Germinal center (tissue), 1 donor: ENCODE measurements at places on chromosomes 1 and 21.

DNA sequence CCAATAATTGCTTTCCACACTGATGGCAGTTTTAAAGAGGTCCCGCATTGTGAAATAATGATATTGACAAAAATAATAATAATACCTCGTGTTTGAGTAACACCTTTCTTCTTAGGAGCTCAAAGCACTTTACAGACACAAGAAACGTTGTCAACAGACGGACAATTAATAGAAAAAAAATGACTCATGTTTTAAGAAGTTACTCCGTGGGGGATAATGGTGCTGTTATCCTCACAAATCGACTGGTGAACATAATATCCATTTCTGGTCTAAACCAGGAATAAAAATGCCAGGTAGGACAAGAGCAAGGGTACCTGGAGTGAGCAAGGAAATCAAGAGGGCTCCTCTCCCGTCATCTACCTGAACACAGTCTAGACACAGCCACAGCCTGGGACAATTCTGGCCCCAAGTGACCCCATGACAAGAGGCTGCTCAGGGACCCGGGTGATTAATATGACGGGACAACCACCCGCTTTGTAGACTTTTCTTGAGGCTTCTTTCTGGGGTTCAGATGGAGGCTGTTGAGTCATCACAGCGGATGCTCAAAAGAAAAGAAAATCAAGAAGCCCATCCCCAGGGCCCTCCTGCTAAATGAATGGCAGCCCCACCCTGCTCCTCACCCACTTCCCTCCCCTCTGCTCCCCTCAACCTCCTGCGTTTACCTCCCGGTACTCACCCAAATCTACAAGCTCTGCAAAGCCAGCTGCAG lies 146.2 kb upstream of the IRF2BP2 start:
- DNase-seq: no peak

DNA sequence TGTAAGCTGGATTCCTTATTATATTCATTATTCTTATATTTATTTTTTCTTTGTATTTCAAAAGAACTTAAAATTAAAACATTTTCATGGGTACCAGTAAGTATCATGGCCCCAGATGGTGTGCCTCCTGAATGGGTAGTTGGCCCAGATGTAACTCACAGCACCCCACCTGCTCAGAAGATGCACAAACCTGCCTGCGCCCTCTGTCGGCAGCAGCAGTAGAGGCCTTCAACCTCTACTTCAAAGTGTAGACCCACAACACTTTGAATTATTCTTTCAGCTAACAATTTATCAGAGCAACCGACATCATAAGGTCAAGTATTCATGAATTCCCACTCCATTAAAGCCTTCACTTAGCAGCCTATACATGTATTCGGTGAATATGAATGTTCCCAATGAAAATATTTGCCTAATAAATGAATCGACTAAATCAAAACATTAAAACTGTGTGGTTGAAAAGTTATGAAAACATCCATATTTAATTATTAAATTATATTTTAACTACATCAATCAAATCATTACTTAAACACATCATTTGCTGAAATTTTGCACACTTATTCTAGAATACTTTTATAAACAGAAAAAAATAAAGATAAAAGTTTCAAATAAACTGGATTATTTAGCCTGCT lies 25.4 kb downstream of the PIGM start:
- peak; percentile 83 for DNase-seq

- DNase-seq: no peak
These were observed 137.8 kb downstream of the HIVEP3 start for GRCh38 chr1:41780916-41781315.

DNA sequence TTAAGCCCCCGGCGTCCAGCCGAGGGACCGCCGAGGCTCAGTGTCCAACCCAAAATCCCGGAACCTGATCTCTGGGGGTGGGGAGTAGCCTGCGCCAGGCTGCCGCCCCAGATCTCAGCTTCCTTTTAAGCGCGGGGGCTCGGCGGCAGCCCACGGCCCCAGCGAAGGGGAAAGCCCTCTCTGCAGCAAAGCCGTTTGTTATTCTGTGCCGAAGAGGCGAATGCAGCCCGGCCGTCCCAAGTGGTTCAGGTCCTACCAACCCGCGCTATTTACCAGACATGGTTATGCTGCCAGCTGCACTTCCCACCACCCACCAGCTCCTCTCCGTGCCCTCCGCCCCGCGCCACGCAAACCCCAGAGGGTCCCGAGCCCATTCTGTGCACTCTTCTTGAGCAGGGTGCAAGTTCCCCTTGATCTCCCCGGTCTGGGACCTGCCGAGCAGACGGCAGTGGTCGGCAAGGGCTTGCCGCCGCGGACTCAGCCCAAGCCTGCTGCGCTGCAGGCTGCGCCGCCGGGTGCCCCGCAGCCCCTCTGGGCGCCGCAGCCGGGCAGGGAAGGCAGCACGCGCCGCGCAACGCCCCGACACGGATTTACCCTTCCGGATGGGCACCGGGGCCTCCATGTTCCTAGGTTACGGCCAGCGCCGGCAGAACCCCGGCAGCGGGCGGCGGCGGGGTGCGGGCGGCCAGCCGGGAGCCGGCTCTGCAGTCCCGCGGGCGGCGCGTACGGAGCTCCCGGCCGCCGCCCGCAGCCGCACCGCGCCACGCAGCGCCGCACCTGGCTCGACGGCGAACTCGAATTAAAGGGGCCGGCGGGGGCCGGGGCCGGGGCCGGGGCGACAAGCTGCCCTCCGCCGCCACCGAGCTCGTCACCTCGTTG lies 738 bp upstream of the KCNA2 start:
- peak; percentile 31 for DNase-seq

DNA sequence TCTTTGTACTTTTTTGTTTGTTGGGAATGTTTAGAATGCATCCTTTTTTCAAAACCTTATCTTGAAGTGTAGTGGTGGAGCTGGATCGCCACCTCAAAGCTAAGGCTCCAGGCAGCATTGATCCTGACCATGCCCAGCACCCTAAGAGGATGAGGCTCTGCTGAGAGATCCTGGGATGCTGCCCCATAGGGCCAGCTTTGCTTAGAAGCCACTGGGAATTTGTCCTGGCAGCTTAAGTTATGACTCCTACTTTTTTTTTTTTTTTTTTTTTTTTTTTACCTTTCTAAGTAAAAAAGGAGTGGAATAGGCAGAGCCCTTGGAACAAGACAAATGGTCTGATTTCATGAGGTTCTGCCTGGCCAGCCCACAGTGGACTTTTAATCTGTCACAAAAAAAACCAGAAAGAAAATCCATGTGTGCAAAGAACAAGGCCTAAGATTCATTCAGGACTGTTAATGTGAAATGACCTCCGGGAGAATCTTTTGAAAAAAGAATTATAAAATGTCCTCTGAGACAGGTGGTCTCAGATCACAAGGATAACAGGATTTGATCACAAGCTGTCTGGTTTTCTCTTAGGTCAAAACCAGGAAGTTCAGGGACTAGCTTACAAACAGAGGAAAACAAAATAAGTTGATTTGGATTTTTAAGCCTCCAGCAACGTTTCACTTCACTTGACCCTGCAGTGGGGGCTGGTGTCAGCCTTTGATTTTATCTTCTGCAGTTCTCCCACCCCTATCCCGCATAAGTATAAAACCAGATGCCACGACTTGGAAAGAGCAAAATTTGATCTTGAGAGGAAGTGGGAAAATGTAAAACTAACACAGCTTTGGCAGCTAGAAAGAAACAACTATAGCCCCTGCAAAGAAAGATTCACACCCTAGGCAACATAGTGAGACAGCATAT lies 25.9 kb upstream of the RAP1A start:
- DNase-seq: no peak

GRCh38 chr1:195591917-195592672 lies 1016.1 kb downstream of the KCNT2 start:
- DNase-seq: no peak
